ENCODE measurements at places on chromosomes 3 and 15.
A peak's percentile ranks its signal among the peaks of the same experiment; 100 is the strongest.

DNA sequence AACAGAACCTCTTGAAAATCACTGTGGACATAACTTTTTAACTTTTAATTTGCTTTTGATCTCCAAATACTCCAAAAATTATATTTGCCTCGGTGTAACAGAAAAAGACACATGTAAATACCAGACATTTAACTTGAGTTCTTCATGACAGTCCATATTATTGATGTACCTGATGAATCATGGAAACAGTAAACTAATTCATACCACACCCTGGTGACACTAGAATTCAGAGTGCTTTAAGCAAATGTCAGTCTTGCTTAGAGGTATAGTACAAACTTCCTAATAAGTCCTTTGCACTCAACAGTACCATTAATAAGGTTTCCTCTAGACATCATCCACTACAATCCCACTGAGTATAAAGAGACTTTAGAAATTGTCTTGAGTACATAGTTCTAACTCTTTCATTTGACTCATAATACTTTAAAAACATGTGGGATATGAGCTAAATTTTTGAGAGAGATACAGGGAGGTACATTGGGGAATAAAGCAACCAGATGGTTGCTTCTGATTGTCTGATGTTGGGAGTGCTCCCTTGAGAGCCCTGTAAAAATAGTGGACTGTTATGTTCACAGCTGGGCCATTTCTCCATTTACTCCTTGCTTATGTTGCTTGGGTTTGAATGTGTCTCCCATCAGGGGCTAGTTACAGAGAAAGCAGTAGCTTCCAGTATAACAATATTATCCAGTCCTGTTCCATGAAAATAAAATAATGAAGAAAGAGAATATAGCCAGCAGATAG lies 175.7 kb downstream of the ALCAM start:
- DNase-seq, result no peak

DNA sequence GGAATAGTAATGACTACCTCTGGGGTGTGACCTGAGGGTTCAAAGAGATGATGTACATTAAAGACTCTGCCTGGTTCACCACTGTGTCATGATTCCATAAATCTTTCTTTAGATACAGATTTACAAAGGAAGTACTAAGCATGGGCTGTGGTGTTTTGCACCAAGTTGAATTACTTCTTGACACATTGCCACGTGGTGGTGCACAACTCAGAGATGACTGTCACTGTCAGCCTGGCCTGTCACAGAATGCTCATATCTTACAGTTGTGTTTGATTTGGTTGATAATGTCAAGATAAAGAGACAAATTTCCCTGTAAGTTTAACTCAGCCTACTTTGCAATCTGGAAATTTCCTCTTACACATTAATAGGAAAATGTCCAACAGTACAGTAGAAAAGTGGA lies 3.2 kb downstream of the CTDSPL start:
- no peak for DNase-seq

- DNase-seq, result no peak
Observed at GRCh38 chr15:94125156-94125555, 106.2 kb upstream of the MCTP2 start.

- DNase-seq, result peak; percentile 60
Observed at GRCh38 chr3:21752749-21753347, 1.8 kb upstream of the ZNF385D start.

DNA sequence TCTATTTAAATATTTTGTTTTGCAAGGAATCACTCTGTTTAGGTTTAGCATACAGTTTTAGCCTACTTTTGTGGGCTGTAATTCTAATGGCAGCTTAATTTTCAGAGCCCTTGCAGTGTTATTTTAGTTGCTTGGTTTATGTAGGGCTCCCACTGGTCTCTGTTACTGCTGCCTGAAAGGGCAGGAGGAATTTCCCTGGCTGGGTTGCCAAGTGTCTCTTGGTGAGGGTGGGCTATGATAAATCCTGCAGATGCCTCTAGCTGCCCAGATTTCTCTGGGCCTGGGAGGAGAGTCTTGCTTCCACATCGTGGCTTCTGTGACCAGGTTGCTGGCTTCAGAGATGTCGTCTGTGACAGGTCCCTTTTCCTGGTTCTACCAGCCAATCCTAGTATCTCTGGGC lies 36.2 kb downstream of the ILDR1 start:
- DNase-seq, result no peak

DNA sequence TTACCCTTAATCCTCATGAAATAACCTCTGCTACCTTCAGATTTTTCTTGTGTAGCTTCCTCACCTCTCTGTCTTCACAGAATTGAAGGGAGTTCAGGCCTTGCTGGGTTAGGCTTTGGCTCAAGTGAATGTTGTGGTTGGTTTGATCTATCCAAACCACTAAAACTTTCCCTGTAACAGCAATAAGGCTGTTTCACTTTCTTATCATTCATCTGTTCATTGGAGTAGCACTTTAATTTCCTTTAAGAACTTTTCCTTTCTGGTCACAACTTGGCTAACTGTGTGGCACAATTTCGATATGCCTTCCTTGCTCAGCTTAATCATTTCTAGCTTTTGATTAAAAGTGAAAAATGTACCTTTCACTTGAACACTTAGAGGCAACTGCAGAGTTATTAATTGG lies 129.8 kb downstream of the NR1I2 start:
- no peak for DNase-seq

DNA sequence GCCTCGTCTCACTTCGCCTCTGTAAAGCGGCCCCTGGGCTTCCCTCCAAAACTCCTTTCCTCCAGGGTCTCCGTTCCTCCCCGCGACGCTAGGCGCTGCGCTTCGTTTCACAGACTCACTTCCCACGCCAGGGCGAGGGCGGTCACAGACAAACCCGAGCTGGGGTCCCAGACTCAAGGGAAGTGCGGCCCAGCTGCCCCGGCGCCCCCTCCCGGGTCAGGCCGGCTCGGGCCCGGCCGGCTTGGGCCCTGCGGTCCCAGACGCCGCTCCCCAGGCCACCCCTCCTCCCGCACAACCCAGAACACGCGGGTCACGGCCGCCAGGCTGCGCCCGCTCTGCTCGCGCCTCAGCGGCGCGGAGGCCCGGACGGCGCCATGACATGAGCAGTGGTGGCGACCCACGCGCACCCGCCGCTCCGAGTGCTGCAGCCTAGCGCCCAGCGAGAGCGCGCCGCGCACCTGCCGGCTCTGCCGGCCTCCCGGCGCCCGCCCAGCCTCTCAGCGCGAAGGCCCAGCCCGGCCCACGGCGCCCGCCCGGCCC lies 547 bp downstream of the NUP210 start:
- DNase-seq, result peak; percentile 62
